ENCODE measurements at places on chromosomes 5 and 9. TPM values are rescaled to one million over a fixed set of nuclear protein-coding genes. Genes with fewer than 3 reads are reported as not detected.

Gene HAVCR2
- 48.6 TPM for total RNA-seq

Gene C7
- 3,016 TPM for total RNA-seq

Gene SLC4A9
- total RNA-seq: not detected

Gene HTR1A
- total RNA-seq: not detected

Gene MAPK9
- 54.0 TPM for total RNA-seq

Gene ZBTB34
- total RNA-seq: 7.5 TPM

Gene SYK
- 2.0 TPM for total RNA-seq

Gene BTNL8
- not detected for total RNA-seq

GRCh38 chr5:89584339-89584956 lies 701.5 kb upstream of the MEF2C start:
- H3K4me3 ChIP-seq: no peak overlapping the region
- H3K27me3 ChIP-seq: no peaks in the 10 kb centered on the region
- no peaks in the 10 kb centered on the region for H3K4me1 ChIP-seq
- H3K36me3 ChIP-seq: no peaks in the 10 kb centered on the region
- H3K27ac ChIP-seq: no peak overlapping the region

- H3K4me1 ChIP-seq: peaks cover 3% of the 10 kb centered on the region
- H3K36me3 ChIP-seq: no peaks in the 10 kb centered on the region
- peak overlapping the region; percentile 95 for H3K4me3 ChIP-seq
Observed at GRCh38 chr9:85940275-85940831, 593 bp upstream of the NAA35 start.

- H3K4me3 ChIP-seq: no peak overlapping the region
- no peaks in the 10 kb centered on the region for H3K27me3 ChIP-seq
- H3K27ac ChIP-seq: no peak overlapping the region
- H3K36me3 ChIP-seq: no peaks in the 10 kb centered on the region
- DNase-seq: no peak
Observed at GRCh38 chr5:43609752-43610151, 6.8 kb downstream of the NNT start.

DNA sequence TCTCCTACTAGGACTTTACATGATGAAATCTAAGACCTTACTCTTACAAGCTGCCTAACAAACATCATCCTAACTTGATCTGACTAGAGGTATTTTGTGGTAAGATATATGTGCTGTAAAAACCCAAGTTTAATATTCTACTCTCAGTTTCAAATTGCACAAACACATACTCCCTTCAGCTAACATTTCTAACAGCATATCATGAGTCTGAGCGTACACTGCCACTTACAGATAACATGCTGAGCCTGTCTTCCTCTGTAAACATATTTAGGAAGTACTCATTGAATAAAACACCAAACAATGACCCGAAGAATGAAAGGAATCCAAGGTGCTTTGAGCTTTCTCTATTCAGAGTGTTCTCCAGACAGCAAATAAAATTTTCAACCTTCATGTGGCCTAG lies 7.9 kb upstream of the ESM1 start:
- no peaks in the 10 kb centered on the region for H3K4me1 ChIP-seq
- DNase-seq: no peak
- H3K4me3 ChIP-seq: no peak overlapping the region
- H3K36me3 ChIP-seq: no peaks in the 10 kb centered on the region

DNA sequence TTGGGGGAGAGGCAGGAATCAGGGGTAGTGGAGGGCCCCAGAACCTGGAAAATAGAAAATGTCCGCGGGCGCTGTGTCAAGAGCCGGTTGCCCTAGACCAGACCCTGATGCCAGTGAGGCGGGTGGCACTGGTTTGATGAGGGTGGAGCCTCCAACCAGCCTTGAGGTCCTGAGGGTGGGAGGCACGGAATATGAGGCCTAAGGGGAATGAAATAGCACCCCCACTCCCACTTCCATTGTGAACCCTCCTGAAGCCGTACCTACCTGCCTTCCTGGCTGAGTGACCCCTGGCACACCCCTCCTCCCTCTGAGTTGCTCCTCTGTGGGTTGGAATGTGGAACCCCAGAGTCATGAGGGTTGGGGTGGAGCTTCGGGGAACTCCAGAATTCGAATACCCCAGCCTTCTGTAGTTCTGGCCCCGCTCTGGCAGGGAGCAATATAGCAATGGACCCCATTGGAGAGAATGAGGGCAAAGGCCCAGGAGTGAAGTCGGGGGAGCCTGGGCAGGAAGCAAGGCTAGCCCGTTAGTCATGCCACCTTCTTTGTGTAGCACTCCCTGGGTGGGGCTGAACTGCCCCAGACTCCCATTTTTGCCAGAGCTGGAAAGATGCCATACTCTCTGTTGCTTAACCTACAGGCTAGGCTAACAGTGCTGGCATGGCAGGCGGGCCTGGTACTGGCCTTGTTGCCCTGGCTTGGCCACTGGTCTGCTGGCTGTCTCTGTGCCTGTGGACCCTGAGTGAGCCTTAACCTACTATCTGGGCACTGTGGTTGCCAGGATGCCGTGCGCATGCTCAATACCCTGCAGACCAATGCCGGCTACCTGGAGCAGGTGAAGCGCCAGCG lies 1.0 kb downstream of the FPGS start:
- peaks cover 43% of the 10 kb centered on the region for H3K4me1 ChIP-seq
- H3K36me3 ChIP-seq: no peaks in the 10 kb centered on the region
- no peaks in the 10 kb centered on the region for H3K27me3 ChIP-seq
- DNase-seq: peak; percentile 75

GRCh38 chr5:99070362-99070761 lies 141.6 kb upstream of the CHD1 start:
- no peak overlapping the region for H3K27ac ChIP-seq
- no peaks in the 10 kb centered on the region for H3K36me3 ChIP-seq
- no peaks in the 10 kb centered on the region for H3K4me1 ChIP-seq
- H3K4me3 ChIP-seq: no peak overlapping the region

DNA sequence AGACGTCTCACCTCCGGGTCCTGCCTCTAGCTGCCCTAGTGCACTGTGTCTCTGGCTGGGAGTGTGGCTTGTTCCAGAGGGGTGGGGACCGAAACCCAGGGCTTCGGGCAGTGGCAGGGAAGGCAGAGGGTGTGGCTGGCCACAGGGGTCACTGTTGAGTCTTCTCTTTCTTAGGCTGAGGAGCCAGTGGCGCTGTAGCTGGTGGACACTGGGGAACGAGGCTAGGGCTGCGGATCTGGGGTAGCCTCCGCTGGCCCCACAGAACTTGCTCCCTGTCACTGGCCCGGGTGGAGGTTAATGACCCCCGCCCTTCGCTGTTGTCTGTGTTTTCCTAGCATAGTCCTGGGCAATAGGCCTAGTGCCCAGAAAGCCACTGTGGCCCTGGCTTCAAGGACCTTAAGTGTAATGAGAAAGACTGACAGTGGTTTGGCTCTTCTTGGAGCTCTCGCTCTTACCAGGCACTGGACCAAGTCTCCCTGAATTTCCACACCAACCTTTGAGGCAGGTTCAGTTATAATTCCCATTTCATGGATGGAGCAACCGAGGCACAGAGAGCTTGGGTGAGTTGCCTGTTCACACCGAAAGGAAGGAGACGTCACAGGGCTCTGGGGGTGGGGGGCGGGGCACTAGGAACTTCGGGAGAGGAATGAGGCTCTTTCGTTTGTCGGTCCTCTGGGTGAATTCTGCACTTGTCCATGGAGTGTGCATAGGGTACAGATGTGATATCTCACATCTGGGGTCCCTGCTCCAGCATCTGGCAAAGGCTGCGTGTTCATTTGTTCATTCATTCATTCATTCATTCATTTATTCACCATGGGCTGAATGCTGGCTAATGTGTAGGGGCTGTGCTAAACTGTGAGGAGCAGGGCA lies 4.8 kb upstream of the IER5L start:
- no peaks in the 10 kb centered on the region for H3K27me3 ChIP-seq
- no peaks in the 10 kb centered on the region for H3K36me3 ChIP-seq
- no peak overlapping the region for H3K4me3 ChIP-seq
- peak; percentile 77 for DNase-seq
- peak overlapping the region; percentile 7 for H3K27ac ChIP-seq
- H3K4me1 ChIP-seq: peaks cover 4% of the 10 kb centered on the region

- H3K4me3 ChIP-seq: no peak overlapping the region
- no peak overlapping the region for H3K27ac ChIP-seq
- no peaks in the 10 kb centered on the region for H3K27me3 ChIP-seq
- no peaks in the 10 kb centered on the region for H3K4me1 ChIP-seq
Observed at GRCh38 chr9:13948037-13948436, 365.9 kb downstream of the NFIB start.

DNA sequence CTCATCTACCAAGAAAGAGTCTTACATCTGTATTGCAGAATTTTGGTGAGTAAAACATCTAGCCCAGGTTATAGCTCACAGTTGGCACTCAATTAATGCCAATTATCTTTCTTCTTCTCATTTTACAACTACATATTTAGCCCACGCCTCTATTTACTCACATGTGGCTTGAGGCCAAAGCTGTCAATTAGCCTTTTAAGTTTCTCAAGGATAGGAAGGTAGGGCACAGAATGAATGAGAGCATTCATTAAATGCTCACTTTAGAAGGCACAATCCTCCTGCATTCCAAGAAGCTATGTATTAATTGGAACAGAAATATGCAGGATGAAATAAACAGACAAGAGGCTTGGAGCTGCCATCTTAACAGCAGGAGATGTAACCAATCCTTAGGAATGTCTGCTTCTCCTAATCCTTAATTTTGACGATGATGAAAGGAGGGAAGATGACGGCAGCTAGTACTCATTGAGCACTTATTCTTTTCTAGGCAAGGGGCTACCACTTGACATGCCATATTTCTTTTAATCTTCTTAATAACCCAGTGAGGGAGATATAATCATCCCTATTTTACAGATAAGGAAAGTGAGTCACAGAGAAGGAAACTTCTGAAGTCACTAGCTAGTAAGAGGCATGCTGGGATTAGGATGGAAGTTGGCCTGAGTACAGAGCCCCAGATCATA lies 30.8 kb upstream of the PANK3 start:
- no peak overlapping the region for H3K27ac ChIP-seq
- no peaks in the 10 kb centered on the region for H3K36me3 ChIP-seq
- no peak overlapping the region for H3K4me3 ChIP-seq
- H3K27me3 ChIP-seq: no peaks in the 10 kb centered on the region

- H3K4me3 ChIP-seq: no peak overlapping the region
- peaks cover 7% of the 10 kb centered on the region for H3K27me3 ChIP-seq
- no peak overlapping the region for H3K27ac ChIP-seq
- no peak for DNase-seq
Observed at GRCh38 chr5:1374679-1375055, 29.8 kb upstream of the CLPTM1L start.

- DNase-seq: no peak
- no peaks in the 10 kb centered on the region for H3K4me1 ChIP-seq
- no peak overlapping the region for H3K4me3 ChIP-seq
- no peaks in the 10 kb centered on the region for H3K36me3 ChIP-seq
- H3K27ac ChIP-seq: no peak overlapping the region
Observed at GRCh38 chr9:89223396-89223977, 44.9 kb upstream of the SHC3 start.

GRCh38 chr9:86598411-86599239 lies 244.4 kb upstream of the TUT7 start:
- H3K4me1 ChIP-seq: no peaks in the 10 kb centered on the region
- no peaks in the 10 kb centered on the region for H3K36me3 ChIP-seq
- H3K27ac ChIP-seq: no peak overlapping the region

- H3K27ac ChIP-seq: no peak overlapping the region
- no peaks in the 10 kb centered on the region for H3K4me1 ChIP-seq
- no peak for DNase-seq
- no peaks in the 10 kb centered on the region for H3K27me3 ChIP-seq
- no peak overlapping the region for H3K4me3 ChIP-seq
Observed at GRCh38 chr9:107875571-107875980, 386.0 kb upstream of the KLF4 start.

- H3K27me3 ChIP-seq: peaks cover 4% of the 10 kb centered on the region
- H3K27ac ChIP-seq: no peak overlapping the region
- no peaks in the 10 kb centered on the region for H3K36me3 ChIP-seq
- no peak for DNase-seq
- H3K4me3 ChIP-seq: no peak overlapping the region
Observed at GRCh38 chr5:136246632-136247031, 53.7 kb upstream of the SMIM32 start.

DNA sequence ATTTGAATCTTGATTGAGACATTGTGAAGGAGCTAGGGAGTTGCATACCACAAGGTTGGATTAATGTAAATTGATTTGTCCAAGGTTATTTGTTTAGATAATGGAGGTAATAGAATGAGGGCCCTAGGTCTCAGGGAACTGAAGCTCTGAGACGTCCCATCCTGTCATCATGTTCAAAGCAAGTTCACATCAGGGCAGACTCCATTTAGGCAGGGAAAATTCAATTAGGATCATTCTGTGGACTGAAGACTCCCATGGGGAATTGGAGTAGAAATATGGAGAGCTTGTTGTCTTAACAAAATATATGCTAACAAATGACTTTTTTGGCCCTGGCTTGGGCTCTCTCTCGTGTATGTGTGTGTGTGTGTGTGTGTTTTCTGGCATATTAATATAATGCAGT lies 722.0 kb upstream of the ADAMTS16 start:
- no peaks in the 10 kb centered on the region for H3K27me3 ChIP-seq
- no peak for DNase-seq
- no peak overlapping the region for H3K27ac ChIP-seq

DNA sequence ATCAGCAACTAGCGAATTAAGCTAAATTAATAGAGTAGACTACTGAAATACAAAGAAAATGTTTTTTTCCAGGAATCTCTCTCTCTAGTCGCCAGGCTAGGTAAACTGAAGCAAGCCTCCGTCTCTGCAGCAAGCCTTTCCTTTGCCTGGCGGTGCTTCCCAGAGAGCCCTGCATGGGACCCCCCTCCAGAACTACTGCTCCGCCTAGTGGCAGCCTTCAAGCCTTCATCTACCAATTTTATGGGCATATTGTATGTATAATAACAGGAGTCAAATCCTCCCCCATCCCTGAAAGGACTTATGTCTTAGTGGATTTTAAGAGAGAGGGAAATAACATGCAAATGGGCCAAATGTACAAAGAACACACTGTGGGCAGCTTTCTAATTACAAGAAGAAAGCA lies 241.9 kb downstream of the SAXO1 start:
- no peak overlapping the region for H3K27ac ChIP-seq
- no peak overlapping the region for H3K4me3 ChIP-seq
- DNase-seq: no peak
- no peaks in the 10 kb centered on the region for H3K27me3 ChIP-seq
- no peaks in the 10 kb centered on the region for H3K36me3 ChIP-seq

GRCh38 chr5:84113246-84114105 lies 271.2 kb downstream of the EDIL3 start:
- H3K27ac ChIP-seq: no peak overlapping the region
- no peaks in the 10 kb centered on the region for H3K27me3 ChIP-seq
- DNase-seq: no peak
- H3K36me3 ChIP-seq: no peaks in the 10 kb centered on the region

All from adrenal gland (tissue), 19 donors.